Gastrocnemius medialis (tissue), 4 donors: ENCODE measurements at places on chromosomes 7 and 10. TPM values are rescaled to one million over a fixed set of nuclear protein-coding genes. Genes with fewer than 3 reads are reported as not detected.

DNA sequence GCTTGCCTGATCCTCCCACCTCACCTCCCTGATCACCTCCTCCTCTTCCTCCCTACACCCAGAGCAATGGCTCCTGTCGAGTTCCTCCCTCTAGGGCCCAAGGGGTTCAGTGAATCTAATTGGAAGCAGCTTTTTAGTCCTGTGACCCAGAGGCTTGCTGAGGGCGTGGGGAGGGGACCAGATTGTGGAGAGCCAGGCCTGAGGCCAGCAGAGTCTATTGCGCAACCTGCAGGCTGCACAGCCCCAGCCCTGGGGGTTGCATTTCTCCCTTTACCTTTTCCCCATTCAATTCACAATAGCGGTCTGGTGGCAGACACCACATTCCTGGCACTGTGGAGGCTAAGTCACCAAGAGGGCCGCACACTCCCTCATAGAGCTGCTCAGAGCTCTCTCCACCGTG is 32.5 kb downstream of the GHRHR start:
- peak; percentile 21 for DNase-seq

DNA sequence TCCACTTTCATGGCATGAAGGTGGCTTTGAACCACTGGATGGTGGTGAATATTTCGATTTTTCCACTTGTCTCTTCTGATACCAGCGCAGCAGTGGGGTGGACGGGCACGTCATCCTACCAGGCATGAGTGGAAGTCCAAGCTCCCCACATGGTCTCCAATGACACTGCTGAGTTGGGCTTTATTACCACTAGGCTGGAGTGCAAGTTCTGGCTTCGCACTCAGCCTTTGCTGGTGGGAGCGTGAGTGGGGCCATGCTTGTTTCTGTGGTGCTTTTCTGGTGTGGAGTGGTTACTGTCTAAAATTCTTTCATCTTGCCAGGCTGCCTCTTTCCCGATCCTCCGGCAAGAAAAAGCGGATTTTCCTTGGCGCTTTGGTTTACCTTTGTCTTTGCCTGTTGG is 70.1 kb upstream of the SDK1 start:
- DNase-seq = no peak

DNA sequence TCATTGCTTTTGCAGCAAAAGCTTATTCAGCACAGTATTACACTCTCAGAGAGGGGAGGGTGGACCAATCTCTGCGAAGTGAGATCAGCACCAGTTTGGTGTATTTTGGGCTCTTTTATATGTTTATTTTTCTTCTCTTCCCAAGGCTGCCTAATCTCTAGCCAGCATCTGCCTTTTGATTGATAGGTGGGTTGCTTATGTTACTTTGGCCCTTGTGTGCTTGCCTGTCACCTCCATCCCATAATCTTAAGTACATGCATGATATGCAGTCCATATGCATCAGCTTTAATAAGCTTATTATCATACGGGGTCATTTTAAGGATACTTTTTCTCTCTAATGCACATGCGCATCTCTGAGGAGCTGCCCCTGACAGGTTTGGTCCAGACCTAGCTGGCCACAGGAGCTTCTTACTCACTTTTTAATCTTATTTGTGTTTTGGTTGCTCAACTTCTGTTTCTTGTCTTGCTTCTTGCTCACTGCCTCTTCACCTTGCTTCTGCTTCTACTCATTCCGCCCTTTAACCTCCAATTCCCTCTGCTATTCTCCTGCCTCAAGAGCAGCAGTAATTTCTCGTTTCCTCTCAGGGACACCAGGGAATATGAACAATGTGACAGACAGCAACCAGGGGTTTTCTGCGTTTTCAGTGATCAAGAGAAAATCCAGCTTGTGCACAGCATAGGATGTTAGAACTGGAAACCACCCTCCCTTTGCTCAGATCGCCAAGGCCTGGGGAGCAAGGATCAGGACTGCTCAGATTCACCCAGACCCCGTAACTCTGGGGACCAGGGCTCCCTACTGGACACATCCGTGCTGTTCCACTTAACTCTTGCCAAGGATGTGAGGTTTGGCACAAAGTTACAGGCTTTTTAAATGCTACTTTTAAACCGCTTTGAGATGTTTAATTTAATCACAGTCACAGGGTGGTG is 10.0 kb downstream of the RGR start:
- DNase-seq = no peak

DNA sequence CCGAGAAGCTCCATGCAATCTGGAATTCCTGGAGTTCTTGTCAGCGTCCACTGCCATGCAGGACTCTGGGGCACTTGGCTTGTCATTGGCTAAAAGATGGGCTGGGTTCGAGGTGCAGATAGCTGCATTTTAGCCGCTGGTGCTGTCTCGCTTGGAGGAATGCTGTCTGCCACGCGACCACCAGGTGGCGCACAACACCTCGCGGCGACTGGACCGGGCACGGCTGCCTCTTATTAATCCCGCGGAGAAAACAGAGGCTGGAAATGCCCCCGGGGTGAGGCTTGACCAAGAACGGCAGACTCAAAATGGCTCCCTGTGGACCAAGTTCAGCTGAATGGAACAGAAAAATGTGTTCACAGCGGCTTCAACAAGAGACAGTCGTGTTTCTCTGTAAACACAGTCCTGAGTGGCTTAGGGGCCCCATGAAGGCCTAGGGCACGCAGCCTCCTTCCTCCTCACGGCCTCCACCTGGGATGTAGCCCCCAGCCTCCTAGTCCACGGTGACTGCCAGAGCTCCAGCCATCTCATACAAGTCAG is 46.2 kb downstream of the AOC1 start:
- DNase-seq = peak; percentile 45

- peak; percentile 32 for DNase-seq
Observed at GRCh38 chr10:97759158-97759887, 12.5 kb downstream of the SFRP5 start.

DNA sequence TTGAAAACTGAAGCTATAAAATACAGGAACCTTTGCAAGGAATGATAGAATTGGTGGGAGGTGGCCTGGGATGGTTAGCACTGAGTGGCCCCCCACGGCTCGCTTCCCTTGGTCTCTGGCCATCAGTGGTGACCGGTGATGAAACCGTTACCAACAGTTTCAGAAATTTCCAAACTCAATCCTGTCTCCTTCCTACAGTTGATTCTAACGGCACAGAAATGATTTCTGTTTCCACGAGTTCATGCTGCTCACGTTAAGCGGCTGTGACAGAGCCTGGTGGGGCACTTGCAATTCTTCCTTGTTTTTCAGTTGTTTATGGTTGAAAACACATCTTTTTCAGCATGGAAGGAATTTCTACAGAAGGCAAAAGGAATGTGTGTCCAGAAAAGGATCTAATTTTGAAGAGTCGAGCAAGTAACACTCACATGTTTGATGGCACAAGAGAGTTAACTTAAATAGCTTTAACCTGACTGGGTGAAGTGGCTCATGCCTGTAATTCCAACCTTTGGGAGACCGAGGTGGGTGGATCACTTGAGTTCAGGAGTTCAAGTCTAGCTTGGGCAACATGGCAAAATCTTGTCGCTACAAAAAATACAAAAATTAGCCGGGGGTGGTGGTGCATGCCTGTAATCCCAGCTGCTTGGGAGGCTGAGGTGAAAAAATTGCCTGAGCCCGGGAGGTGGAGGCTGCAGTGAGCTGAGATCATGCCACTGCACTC is 100.1 kb downstream of the DNAJB6 start:
- no peak for DNase-seq

DNA sequence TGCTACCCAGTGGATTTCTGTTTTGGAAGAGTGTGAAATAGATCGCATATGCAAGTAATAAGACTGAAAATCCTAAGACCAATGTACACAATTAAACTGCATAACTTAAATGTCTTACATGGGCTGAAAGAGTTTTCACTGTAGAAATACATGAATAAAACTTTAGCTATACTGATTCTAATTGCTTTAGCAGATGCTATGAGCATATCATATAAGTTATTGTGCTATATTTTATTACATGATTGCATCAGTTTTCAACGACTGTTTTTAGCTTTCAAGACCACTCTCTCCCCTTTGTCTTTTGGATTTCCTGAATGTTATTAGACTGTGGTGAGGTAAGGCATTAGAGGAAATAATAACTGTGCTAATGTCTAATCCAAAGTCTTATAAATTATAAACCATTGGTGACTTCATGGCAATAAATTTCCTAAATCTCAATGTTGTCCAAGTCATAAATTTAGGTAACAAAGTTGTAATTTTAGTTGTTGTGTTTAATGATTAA is 124.5 kb downstream of the SEMA3A start:
- no peak for DNase-seq

DNA sequence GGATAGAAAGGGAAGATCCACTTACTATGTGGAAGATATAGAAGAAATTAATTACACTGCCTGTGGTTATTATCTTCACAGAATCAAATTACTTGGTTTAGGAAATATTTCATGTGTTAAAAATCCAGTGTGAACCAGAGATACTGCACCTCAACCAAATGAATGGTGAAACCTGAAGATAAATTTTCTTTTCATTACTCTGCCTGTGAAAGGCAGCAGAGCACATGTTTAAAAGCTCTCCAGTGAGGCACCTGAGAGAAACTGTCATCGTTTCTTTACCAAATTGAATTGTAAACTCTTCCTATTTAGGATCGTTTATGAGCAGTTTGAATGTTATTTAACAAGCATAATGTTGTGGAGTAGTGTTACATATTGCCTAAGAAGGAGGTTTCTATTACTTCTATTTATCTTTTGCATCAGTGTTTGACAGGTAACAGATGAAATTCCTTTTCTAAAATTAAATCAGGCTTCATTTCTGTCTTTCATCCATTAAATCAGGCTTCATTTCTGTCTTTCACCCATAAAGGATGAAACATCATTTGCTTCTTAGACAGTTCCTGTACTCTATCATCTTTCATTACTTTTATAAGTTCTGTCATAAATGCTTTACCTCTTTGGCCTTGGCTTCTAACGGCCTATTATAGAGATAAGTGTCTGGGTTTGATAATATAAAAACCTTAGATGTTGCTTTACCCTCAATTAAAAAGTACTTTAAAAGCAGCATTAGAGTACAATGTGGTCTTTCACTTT is 266.6 kb downstream of the NXPH1 start:
- DNase-seq = no peak

DNA sequence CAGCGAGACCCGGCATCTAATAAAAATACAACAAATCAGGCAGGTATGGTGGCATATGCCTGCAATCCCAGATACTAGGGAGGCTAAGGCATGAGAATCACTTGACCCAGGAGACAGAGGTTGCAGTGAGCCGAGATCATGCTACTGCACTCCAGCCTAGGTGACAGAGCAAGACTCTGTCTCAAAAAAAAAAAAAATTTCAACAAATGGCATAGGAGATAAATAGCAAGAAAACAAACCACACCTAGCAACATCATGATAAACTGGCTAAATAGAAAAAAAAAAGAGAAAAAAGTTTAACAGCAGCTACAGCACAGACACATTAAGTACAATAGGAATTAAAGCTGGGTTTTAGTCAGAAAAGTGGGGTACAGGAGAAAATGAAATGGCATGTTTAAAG is 1034.6 kb upstream of the LRRN3 start:
- DNase-seq = no peak

- DNase-seq = no peak
Observed at GRCh38 chr10:116286626-116287200, 13.7 kb upstream of the GFRA1 start.

DNA sequence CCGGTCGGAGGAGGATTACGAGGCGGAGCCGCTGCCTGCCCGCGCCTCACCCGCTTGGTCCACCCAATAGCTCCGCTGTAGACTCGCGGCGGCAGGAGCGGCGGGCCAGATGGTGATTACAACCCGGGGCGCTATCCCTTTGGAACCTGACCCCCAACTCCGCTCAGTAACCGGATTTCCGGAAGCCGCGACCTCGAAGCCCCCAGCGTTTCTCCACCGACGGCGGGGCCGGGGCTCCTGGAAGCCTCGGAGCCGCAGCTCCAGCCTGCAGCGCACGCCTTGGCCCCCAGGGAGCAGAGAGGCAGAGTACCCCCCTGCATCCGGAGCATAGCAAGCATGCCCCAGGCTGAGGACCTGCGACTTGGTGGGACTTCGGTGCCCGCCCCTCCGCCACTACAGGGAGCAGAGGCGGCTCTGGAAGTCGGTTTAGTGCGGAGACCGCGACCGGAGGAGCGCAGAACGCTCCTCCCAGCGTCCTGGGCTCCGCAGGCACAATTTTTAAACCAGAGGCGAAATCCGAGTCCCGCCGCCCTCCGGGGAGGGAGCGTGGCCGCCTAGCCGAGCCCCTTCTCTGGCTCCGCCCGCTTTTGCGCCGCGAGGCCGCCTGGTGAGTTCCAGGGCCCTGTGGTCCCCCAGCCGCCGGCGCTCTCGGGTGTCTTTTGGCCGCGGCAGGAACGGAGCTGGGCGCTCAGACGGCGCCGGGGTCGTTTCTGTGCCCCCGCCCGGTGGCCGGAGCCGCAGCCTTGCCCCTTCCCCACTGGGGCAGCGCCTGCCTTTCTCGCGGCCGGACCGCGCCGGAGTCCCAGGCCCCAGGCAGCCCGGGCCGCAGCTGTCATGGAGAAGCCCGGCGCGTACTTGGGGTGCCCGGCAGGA is 28.2 kb upstream of the BMS1 start:
- DNase-seq = no peak

- no peak for DNase-seq
Observed at GRCh38 chr10:99937630-99938029, 72.1 kb downstream of the DNMBP start.

DNA sequence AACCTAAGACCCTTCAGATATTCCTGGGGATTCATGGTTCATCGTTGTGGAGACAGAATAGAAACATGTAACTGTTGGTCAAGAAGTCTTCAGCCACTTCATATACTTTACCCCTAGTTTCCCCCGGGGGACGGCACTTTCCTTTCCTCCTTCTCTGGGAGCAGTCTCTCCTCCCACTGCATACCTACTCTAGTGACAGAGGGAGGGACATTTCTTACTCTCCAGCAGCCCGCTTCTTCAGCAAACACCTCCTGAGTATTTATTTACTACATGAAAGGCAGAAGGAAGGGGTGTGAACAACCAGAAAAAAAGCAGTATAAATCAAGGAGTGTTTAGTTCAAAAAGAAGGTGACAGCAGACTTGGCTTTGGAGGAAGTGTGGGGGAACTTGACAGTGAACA is 69.0 kb downstream of the LHFPL3 start:
- DNase-seq = no peak

- no peak for DNase-seq
Observed at GRCh38 chr10:127426746-127427145, 122.4 kb upstream of the NPS start.

GRCh38 chr10:120598386-120598785 is 141.4 kb downstream of the PLPP4 start:
- DNase-seq = no peak

DNA sequence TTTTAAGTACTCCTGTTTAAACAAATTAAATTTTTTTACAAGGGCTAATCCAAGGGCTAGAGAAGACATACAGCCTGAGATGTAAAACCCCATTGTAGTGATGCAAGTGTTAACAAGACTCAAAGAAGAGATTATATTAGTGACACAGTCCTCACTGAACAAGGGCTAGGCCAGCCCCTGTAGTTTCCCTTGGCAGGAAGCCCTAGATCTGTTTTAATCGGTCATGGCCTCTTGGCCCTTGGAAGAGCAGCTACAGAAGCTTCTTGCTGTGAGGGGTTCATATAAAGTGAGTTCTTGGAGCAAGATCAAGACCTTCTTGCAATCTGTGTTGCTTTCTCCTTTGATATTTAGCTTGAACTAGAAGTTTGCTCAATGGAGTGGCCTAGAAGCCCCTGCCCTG is 1339.4 kb downstream of the XPNPEP1 start:
- DNase-seq = no peak

GRCh38 chr10:88033793-88034192 is 170.4 kb downstream of the PTEN start:
- no peak for DNase-seq

ZNF488 gene
- total RNA-seq = not detected

EBF3 gene
- 8.4 TPM for total RNA-seq

ADRA2A gene
- 0.42 TPM for total RNA-seq

FAM25C gene
- not detected for total RNA-seq

ESYT2 gene
- 67.5 TPM for total RNA-seq

SFXN2 gene
- total RNA-seq = 5.0 TPM

DNAH11 gene
- total RNA-seq = 0.10 TPM
